ENCODE measurements at places on chromosomes 13 and 19. TPM values are rescaled to one million over a fixed set of nuclear protein-coding genes. Genes with fewer than 3 reads are reported as not detected.
A peak's percentile ranks its signal among the peaks of the same experiment; 100 is the strongest.

GRCh38 chr13:40599124-40599523 lies 67.3 kb downstream of the FOXO1 start:
- no peak overlapping the region for H3K27ac ChIP-seq
- H3K4me3 ChIP-seq: no peak overlapping the region
- no peaks in the 10 kb centered on the region for H3K36me3 ChIP-seq
- no peak for DNase-seq

- H3K27ac ChIP-seq: no peak overlapping the region
- peak; percentile 30 for DNase-seq
- H3K4me3 ChIP-seq: no peak overlapping the region
- H3K36me3 ChIP-seq: no peaks in the 10 kb centered on the region
- peaks cover 20% of the 10 kb centered on the region for H3K4me1 ChIP-seq
Measured at GRCh38 chr13:50676602-50677001, 166.9 kb downstream of the DLEU7 start.

GRCh38 chr19:50309396-50310125 lies 19.6 kb downstream of the KCNC3 start:
- no peak overlapping the region for H3K27ac ChIP-seq
- H3K4me3 ChIP-seq: no peak overlapping the region
- peaks cover 11% of the 10 kb centered on the region for H3K4me1 ChIP-seq
- no peaks in the 10 kb centered on the region for H3K27me3 ChIP-seq
- H3K36me3 ChIP-seq: no peaks in the 10 kb centered on the region

- DNase-seq: no peak
- no peaks in the 10 kb centered on the region for H3K4me1 ChIP-seq
- H3K27me3 ChIP-seq: no peaks in the 10 kb centered on the region
- no peak overlapping the region for H3K27ac ChIP-seq
Measured at GRCh38 chr19:30070198-30070967, 128.3 kb downstream of the URI1 start.

DNA sequence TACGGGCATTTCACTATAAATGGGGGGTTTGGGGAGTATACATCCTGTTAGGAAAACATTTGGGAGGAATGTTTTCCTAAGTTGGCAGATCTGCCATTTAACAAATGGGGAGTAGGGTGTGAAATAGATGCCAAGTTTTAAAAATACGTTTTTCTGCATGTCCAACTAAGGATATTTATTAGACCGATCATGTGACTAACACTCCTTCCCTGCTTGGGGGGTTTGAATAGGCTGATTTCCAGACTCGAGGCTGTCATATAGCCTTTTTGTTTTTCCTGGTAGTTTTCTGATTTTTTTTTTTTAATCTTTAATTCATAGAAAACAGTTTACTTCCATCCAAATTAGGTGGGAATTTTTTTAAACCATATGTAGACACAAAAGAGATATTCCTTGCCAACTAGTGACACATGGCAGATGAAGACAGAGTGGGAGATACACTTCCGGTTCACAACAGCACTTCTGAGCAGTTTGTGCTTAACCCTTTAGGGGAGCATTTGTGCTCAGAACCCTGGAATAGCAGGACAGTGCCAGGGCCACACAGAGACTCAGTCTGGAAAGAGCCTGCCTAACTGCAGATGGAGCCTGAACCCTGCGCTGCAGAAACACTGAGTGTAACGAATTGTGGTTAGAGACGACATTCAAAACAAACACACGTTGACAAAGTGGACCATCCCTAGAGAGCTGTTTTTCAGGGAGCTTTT lies 5.6 kb upstream of the GATAD2A start:
- no peaks in the 10 kb centered on the region for H3K4me1 ChIP-seq
- H3K36me3 ChIP-seq: no peaks in the 10 kb centered on the region
- no peak overlapping the region for H3K27ac ChIP-seq
- DNase-seq: no peak

- H3K27ac ChIP-seq: no peak overlapping the region
- peaks cover 23% of the 10 kb centered on the region for H3K4me1 ChIP-seq
- H3K27me3 ChIP-seq: no peaks in the 10 kb centered on the region
- H3K4me3 ChIP-seq: no peak overlapping the region
Measured at GRCh38 chr13:79767126-79767525, 286.2 kb downstream of the NDFIP2 start.

DNA sequence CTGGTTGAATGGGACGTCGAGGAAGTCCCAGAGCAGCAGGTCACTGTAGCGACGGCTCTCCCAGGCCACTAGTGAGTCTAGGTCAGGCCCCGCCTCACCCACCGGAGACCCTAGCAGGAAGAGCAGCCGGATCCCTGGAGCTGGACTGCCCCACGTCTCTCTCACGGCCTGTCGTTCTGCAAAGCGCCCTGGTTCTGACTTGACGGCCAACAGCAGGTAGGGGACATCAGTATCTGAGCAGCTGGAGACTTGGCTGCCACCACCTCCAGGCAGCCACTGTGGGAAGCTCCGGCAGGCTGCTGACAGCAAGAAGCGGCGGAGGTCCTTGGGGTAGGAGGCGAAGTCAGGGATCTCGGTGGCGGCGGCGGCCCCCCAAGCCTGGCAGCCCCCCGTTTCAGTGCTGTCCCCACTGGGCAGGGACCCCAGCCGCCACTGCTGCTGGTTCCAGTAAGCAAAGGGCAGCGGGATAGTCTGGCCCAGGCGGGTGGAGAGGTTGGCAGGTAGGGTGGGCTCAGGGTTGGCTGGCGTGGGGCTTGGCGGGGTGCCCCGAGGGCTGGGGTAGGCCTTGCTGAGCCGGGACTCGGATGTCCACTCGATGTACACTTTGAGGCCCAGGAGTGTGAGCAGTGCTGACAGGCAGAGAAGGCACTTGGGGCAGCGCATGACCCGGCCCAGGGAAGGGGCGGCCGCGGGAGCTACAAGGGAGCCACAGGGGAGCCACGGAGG lies 895 bp downstream of the B3GNT8 start:
- H3K4me3 ChIP-seq: peak overlapping the region; percentile 47
- no peak for DNase-seq
- H3K4me1 ChIP-seq: peaks cover 13% of the 10 kb centered on the region
- peak overlapping the region; percentile 81 for H3K27ac ChIP-seq

GRCh38 chr13:51958217-51958547 lies 53.1 kb downstream of the ATP7B start:
- H3K27ac ChIP-seq: peak overlapping the region; percentile 60
- peaks cover 2% of the 10 kb centered on the region for H3K36me3 ChIP-seq
- H3K4me1 ChIP-seq: peaks cover 13% of the 10 kb centered on the region
- H3K4me3 ChIP-seq: no peak overlapping the region

DNA sequence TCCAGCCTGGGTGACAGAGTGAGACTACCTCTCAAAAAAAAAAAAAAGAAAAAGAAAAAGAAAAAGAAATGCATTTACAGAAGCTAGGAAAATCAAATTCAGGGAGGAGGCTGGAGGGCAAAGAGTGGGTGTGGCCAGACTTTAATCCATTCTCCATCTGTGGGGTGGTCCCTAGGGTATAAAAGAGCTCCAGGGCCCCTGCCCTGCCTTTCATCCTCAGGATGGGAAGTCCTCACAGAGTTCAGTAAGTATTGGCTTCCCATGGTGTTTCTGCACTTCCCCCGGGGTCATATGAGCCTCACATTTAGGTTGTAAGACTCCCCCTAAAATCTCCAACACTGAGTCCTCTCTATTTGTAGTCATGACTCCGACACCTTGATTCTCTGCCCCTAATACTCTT lies 33.0 kb downstream of the DPRX start:
- H3K36me3 ChIP-seq: no peaks in the 10 kb centered on the region
- no peak overlapping the region for H3K27ac ChIP-seq
- no peak for DNase-seq
- no peak overlapping the region for H3K4me3 ChIP-seq
- H3K27me3 ChIP-seq: no peaks in the 10 kb centered on the region

DNA sequence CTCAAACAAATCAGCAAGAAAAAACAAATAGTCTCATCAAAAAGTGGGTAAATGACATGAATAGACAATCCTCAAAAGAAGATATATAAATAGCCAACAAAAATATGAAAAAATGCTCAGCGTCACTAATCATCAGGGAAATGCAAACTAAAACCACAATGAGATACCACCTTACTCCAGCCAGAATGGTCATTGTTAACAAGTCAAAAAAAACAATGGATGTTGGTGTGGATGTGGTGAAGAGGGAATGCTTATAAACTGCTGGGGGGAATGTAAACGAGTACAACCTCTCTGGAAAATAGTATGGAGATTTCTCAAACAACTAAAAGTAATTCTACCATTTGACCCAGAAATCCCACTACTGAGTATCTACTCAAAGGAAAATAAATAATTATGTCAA lies 239.2 kb upstream of the RFC3 start:
- no peak overlapping the region for H3K27ac ChIP-seq
- H3K36me3 ChIP-seq: no peaks in the 10 kb centered on the region
- no peak for DNase-seq
- H3K4me3 ChIP-seq: no peak overlapping the region

DNA sequence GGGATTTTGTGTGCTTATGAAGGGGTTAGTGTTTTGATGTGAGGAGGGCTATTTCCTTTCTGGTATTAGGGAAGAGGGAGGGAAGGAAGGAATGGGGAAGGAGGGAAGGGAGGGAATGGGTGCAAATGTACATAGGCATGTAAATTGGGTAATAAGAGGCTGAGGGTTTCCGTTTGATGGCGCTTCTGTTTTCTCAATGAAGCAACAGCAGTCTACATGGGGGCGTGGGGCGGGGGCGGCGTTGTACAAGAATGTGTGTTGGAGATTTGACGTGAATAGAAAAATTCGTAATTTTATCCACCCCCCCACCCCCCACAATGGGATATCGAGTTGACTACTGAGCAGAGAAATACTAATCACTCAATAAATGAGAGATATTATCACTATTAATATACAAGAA lies 52.5 kb downstream of the PDS5B start:
- DNase-seq: no peak
- H3K4me3 ChIP-seq: no peak overlapping the region
- no peak overlapping the region for H3K27ac ChIP-seq
- H3K27me3 ChIP-seq: no peaks in the 10 kb centered on the region
- H3K4me1 ChIP-seq: no peaks in the 10 kb centered on the region
- H3K36me3 ChIP-seq: no peaks in the 10 kb centered on the region

DNA sequence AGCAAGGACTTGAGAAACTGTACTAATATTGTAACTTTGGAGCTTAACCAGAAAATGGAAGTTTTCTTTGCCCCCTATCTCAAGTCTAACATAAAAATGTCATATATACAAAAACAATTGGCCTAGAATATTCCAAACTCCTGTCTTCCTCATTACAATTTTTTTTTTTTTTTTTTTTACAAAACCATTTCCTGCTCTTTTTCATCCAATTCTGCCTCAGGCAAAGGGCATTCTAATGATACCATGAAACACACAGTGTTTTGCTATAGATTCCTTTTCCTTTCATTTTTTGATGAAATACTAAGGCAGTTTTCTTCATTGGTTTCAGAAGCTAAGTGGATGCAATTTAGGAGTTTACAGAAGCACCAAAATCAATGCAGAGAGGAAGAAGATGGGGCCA lies 119.7 kb downstream of the LHFPL6 start:
- DNase-seq: no peak
- H3K4me3 ChIP-seq: no peak overlapping the region
- H3K4me1 ChIP-seq: no peaks in the 10 kb centered on the region
- H3K27ac ChIP-seq: no peak overlapping the region
- H3K27me3 ChIP-seq: no peaks in the 10 kb centered on the region

DNA sequence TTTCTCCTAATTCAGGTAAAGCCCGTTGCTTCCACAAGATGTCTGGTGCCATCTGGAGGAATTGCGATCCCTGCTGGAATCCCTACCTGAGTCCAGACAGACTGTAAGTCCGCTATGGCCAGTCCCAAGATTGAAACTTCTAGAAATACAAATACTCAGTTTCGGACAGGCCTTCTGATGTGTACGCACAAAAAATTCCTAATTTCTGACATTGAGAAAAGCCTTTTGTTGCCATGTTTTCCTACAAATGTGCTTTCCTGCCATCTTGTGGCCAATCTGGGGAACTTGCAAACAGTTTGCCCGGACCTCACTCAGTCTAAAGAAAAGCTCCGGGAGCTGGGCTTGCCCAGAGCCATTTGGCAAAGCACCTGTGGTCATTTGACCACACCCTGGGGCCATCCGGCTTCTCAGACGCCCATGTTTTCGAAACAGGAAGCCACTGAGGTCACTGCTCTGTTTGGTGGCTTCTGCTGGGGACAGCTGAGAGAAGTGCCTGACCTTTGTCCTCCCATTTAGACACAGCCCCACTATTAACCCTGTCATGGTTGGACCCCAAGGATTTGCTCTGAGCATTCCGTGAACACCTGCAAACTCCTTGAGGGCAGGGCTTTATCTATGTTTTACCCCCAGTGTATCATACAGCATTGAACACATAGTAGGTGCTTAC lies 79.4 kb downstream of the SLC15A1 start:
- no peak overlapping the region for H3K4me3 ChIP-seq
- H3K27ac ChIP-seq: peak overlapping the region; percentile 23

- no peaks in the 10 kb centered on the region for H3K4me1 ChIP-seq
- H3K27ac ChIP-seq: no peak overlapping the region
- H3K36me3 ChIP-seq: no peaks in the 10 kb centered on the region
- DNase-seq: peak; percentile 17
- H3K27me3 ChIP-seq: peaks cover 5% of the 10 kb centered on the region
Measured at GRCh38 chr13:112346173-112346898, 29.8 kb upstream of the SPACA7 start.

DNA sequence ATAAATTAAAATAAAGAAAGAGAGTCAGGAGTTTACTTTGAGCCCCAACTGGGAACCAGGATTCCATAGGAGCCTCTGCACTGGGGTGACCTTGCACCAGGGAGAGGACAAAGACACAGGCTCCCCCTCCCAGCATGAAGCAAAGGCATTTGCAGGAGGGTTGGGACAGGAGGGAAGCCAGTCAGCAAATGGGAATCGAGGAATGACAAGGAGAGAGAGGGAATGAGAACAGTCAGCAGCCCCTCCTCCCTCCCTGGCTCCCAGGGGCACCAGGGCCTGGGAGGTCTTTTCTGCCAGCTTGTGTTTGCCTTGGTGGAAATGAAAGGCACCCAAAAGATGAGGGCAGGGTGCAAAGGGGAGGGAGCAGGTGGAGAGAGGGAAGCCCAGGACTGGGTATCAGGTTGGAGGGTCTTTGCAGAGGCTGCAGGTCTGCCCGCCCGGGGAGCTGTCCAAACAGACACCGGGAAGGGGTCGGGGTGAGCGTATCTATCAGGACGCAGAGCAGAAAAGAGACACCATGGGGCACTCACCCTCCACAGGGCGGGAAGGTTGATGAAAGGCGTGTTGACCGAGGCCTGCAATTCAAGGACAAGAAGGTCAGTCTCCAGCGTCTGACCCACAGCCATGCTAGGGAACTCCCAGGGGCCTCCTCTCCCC lies 3.8 kb downstream of the SBSN start:
- no peaks in the 10 kb centered on the region for H3K27me3 ChIP-seq
- no peak overlapping the region for H3K4me3 ChIP-seq
- no peaks in the 10 kb centered on the region for H3K36me3 ChIP-seq

GRCh38 chr13:36862002-36862685 lies 43.1 kb downstream of the RFXAP start:
- DNase-seq: no peak
- peak overlapping the region; percentile 39 for H3K27ac ChIP-seq
- H3K4me3 ChIP-seq: no peak overlapping the region
- H3K36me3 ChIP-seq: no peaks in the 10 kb centered on the region

- H3K27me3 ChIP-seq: no peaks in the 10 kb centered on the region
- peak overlapping the region; percentile 88 for H3K27ac ChIP-seq
- peaks cover 16% of the 10 kb centered on the region for H3K4me1 ChIP-seq
- peak; percentile 100 for DNase-seq
Measured at GRCh38 chr19:45677351-45678230, 9.6 kb downstream of the GIPR start.

CDX2 gene
- 109 TPM for total RNA-seq

LRG1 gene
- 0.61 TPM for total RNA-seq

TSSK6 gene
- total RNA-seq: 3.1 TPM

BEST2 gene
- 0.27 TPM for total RNA-seq

OVOL3 gene
- total RNA-seq: not detected

EFNB2 gene
- 80.4 TPM for total RNA-seq

MAST1 gene
- 0.79 TPM for total RNA-seq

CD70 gene
- not detected for total RNA-seq

CCDC194 gene
- total RNA-seq: 1.3 TPM

WTIP gene
- 58.0 TPM for total RNA-seq

PLEKHJ1 gene
- 119 TPM for total RNA-seq

HIPK4 gene
- not detected for total RNA-seq

RBM26 gene
- 57.4 TPM for total RNA-seq

SYT5 gene
- total RNA-seq: not detected

CEACAM20 gene
- total RNA-seq: 0.16 TPM
